ENCODE measurements at places on chromosomes 2 and 18.

- DNase-seq, result peak; percentile 85
Measured at GRCh38 chr2:121386707-121387106, 101.7 kb upstream of the TFCP2L1 start.

GRCh38 chr2:79817288-79817687 lies 304.4 kb downstream of the CTNNA2 start:
- no peak for DNase-seq

- DNase-seq, result no peak
Measured at GRCh38 chr18:2797951-2798350, 48.9 kb upstream of the EMILIN2 start.

GRCh38 chr2:110657724-110658305 lies 20.0 kb downstream of the BUB1 start:
- no peak for DNase-seq

DNA sequence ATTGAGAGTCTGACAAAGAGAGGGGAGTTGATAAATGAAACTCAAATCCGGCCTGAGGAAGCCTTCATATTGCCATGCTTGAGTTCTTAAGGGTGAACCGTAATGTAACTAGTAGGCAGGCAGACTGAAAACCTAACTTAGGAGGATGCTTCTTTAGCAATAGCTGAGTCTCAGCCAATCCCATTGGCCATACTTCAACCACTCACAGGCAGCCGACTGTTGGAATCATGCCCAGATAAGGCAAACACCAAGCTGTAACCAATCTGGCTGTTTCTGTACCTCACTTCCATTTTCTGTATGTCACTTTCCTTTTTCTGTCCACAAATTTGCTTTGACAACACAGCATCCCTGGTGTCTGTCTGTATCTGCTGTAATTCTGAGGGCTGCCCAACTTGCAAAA lies 39.5 kb downstream of the TPRKB start:
- DNase-seq, result no peak

- DNase-seq, result no peak
Measured at GRCh38 chr2:232672588-232672987, 24.5 kb upstream of the GIGYF2 start.
